ENCODE measurements at places on chromosomes 5 and 9. TPM values are rescaled to one million over a fixed set of nuclear protein-coding genes. Genes with fewer than 3 reads are reported as not detected.

- no peak for DNase-seq
Measured at GRCh38 chr5:100901821-100902341, 1.2 kb downstream of the ST8SIA4 start.

DNA sequence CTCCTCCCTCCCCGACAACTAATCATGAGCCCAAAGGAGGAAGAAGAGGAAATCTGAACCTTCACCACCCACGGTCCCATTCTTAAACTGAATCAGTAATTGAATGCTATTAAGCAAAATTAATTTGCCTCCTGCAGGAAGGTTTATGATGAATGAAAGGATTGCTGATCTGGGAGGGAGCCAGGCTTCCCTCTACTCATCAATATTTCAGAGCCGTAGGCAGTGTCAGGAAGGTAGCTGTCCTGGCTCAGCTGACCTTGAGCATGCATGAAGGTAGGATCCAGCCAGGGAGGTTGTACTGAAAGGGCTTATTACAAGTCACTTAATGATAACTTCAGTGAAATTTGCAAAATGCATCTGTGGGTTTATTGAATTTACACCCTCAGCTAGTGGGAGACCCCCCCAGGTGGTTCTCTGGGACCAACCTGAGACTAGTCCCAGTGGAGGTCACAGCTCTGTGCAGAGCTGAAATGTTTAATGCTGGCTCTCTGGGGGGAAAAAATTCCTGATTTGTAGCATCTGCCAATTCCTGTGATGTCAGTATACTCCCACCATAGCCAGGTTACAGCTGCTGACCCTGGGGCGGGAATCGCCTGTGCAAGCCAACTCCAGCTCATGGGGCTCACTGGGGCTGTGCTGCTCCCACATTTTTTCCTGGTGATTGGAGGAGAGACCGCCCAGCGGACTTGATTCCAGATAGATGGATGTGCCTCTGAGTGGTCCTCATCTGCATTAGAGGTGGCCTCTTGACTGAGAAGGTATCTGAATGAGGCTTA is 47.9 kb upstream of the NCS1 start:
- DNase-seq = no peak

Gene TMEM245
- 26.6 TPM for total RNA-seq

DNA sequence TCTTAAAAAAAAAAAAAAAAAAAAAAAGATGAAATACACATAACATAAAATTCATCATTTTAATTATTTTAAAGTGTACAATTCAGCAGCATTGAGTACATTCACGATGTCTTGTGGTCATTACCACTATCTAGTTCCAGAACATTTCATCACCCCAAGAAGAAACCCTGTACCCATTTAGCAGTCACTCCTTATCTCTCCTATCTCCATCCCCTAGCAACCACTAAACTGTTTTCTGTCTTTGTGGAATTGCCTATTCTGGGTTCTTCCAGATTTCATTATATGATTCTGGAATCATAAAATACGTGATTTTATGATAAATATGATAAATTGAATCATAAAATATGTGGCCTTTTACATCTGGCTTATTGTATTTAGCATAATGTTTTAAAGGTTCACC is 8.9 kb upstream of the HMCN2 start:
- DNase-seq = no peak

DNA sequence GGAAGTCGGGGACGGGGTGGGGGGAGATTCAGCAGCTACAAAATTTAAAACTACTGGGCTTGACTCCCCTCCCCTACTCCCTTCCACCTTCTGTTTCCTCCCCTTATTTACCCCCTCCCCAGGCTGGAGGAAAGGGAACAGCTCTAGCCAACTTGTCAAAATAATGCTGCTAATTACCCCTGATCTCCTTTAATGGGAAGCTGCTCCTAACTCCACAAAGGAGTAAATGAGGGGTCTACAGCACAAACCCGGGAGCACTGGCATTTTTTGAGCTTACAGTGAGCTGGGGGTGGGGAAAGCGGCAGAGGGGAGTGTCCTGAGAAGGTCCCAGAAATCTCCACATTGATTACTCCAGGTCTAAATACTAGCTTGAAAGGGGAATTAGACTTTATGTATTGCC is 3.1 kb downstream of the PTCH1 start:
- no peak for DNase-seq

- no peak for DNase-seq
Measured at GRCh38 chr9:20726144-20726543, 42.1 kb downstream of the FOCAD start.

GRCh38 chr5:59115345-59115744 is 532.5 kb downstream of the RAB3C start:
- DNase-seq = no peak

DNA sequence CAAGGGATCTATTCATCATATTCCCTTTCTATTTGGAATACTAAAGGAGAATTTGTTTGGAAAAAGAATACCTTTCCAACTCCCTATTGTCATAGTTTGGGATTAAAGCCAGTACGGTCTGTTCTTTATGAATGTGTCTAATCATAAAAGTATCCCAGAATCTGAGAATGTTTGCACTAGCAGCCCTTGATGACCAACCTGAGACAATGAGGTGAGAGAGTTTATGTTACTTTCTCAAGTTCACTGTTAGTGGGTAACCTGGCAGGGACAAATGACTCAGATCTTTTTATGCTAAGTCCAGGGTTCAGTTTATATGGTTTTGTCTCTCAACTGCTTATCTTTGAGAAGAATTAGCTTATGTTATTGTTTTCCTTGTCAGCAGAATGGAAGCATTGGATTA is 25.3 kb upstream of the TLR4 start:
- DNase-seq = peak; percentile 42

DNA sequence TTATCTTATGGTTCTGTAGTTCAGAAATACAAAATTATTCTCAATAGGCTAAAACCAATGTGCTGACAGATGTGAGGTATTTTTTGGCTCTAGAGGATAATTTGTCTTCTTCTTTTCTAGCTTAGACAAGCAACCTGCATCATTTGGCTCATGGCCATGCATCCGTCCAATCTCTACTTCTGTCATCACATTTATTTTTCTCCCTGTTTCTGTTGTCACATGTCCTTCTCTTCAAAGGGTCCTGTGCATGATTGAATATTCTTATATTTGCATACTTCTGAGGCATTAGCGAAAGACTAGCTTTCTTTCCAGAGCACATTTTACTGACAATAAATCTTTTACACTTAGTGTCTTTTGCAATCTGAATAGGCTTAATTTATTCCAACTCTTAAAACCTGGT is 564.7 kb downstream of the CDH10 start:
- no peak for DNase-seq
